Activated effector memory CD4-positive, alpha-beta T cell treated with anti-CD3 and anti-CD28 coated beads, Interleukin-2, amount 50 U/mL, for 16 hours (primary cell): ENCODE measurements at places on chromosomes 6 and 20.
A peak's percentile ranks its signal among the peaks of the same experiment; 100 is the strongest.

GRCh38 chr20:38139977-38140753 is 24.9 kb downstream of the TGM2 start:
- DNase-seq, result no peak

- DNase-seq, result no peak
Observed at GRCh38 chr20:2804852-2805688, 4.6 kb upstream of the CPXM1 start.

DNA sequence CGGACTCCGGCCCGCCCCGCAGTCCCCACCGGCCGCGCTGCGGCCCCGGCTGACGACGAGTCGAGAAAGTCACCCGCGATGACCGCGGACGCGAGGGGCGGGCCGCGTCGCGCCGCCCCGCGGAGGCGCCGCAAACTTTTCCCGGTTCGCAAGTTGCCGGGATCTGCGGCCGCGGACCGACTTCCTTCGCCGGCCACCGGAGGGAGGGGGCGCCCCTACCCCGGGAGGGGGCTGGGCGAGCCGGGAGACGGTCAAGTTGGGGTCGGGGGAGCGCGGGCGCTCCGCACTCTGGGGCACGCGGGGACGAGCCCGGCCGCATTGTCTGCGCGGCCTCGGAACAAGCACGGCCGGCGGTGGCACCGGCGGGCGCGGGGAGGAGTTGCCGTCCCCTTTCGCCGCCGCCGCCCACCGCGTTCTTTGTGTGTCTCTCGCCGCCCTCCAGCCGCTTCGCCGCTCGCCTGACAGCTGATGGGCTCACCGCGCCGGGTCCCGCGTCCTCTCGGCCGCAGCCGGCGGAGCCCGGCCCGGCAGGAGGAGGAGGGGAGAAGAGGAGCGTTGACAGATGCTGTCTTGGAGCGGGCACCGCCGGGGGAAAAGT is 131.6 kb downstream of the OGFRL1 start:
- DNase-seq, result no peak

- DNase-seq, result no peak
Observed at GRCh38 chr6:82145926-82146452, 101.6 kb downstream of the IBTK start.

DNA sequence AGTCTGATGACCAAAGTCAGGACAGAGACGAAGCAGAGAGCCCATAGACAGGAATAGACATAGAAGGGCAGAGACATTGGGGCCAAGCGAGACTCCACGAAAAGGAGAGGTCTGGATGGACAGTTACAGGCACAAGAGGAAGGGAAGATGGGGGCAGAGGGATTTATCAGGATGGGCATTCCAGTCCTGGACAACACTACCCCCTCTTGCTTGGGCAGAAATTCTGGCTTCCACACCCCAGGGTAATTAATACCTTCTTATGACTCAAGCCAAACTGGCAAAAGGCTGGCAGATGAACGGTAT is 82.2 kb upstream of the MAFB start:
- DNase-seq, result no peak

- no peak for DNase-seq
Observed at GRCh38 chr6:89209457-89209856, 7.7 kb downstream of the GABRR1 start.

GRCh38 chr20:33914919-33915318 is 78.8 kb upstream of the RALY start:
- DNase-seq, result peak; percentile 64

DNA sequence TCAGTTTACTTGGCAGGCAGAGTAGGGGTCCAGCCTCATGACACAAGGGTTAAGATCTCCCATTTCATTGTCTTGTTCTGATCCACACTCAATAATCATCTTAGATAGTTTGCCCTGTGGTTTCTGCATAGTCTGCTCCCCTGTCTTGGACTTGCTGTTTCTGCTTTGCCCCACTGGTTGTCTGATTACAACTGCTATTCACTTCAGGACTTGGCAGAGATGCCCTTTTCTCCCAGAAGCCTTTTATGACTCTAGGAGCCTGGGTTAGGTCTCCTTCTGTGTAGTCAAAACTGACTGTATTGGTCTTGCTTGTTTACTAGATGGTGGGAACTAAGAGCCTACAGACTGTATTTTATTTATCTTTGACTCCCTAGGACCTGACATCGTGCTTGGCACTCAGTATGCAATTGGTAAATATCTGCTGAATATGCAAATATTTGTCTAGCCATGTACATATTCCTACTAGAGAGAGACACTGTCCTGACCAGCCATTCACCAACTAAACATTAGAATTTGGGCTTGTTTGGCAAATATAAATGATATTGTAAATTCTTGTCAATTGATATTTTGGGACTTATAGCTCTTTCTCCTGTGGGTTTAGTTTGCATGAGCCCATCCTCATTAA is 165.9 kb upstream of the KCNK16 start:
- no peak for DNase-seq

DNA sequence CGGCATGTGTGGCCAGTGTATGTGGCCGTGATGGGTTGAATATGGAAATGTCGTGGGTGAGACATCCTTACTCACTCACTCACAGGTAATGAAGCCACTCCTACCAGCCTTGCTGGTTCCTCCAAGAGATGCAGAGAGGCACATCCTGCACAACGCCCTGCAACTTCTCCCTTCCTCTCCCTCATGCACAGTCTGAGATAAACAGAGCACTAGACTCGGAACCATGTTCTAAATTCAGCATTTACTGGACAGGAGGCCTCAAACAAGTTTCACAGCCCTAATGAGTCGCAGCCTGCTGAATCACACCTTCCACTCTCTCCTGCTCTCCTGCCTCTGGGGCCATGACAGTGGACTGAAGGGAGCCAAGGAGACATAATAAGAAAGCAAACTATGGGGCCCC is 91.2 kb downstream of the ISM1 start:
- DNase-seq, result no peak

GRCh38 chr6:67683960-67684359 is 951.1 kb upstream of the ADGRB3 start:
- DNase-seq, result no peak

DNA sequence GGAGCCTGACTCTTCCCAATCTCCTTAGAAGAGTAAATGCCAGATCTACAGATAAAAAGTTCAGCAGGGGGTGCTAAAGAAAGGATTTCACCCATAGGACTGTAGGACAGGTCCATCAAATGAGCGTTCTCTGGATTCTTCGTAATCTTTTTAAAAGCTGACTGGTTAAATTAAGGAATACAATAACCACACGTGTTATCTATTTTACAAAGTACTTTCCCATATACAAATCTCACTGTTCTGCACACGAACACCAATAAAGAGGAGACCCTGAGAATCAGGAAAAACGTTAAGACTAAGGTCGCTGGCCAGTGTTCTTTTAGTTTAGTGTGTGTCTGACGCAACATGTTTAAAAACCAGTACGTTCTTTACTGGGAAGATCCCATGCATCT is 542 bp downstream of the TUBE1 start:
- DNase-seq, result no peak

DNA sequence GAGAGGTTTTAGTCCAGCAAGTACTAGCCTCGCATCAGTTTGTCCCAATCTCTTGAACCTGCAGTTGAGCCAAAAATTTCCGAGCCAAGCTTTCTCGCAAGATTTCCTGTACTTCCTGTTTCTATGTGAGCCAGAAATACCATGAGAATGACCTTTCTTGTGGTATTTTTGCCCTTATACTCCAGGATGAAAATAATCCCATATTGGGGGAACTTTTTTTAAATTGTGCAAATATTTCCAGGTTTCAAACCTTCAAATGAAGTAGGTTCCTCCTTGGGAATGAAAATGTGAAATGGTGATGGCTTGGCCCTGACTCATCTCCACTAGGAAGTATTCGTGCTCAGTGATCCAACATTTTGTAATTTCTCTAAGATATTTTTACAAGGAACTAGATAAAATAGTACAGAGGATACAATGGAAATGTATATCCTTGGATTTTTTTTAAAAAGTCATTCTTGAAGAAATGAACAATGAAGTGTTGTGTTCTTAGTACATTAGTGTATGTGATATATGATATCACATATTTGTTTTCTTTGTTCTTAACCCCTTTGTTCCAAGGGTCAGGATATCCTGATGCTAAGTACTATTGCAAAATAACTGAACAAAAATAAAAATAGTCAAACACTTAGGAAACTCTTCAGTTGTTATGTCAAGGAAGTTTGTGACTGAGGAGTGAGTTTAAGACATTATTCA is 184.0 kb downstream of the PDE7B start:
- no peak for DNase-seq

- DNase-seq, result no peak
Observed at GRCh38 chr6:119209452-119210205, 131.2 kb upstream of the FAM184A start.

DNA sequence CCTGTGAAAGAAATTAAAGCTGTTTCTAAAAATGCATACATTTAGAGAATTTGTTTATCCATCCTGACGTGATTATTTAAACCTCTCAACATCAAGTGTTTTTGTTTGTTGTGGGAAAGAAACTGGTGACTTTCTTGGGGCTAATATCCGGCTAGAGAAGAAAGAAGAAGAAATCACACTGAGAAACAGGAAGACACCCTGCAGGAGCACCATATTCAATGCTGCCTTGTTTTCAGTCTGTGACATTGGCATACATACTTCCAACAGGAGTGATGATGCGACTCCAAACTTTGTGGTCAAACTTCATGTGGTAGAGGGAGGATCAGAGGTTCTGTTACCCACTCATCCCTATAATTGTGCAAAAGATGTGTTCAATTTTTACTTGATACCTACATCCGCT is 997.6 kb upstream of the CITED2 start:
- no peak for DNase-seq

DNA sequence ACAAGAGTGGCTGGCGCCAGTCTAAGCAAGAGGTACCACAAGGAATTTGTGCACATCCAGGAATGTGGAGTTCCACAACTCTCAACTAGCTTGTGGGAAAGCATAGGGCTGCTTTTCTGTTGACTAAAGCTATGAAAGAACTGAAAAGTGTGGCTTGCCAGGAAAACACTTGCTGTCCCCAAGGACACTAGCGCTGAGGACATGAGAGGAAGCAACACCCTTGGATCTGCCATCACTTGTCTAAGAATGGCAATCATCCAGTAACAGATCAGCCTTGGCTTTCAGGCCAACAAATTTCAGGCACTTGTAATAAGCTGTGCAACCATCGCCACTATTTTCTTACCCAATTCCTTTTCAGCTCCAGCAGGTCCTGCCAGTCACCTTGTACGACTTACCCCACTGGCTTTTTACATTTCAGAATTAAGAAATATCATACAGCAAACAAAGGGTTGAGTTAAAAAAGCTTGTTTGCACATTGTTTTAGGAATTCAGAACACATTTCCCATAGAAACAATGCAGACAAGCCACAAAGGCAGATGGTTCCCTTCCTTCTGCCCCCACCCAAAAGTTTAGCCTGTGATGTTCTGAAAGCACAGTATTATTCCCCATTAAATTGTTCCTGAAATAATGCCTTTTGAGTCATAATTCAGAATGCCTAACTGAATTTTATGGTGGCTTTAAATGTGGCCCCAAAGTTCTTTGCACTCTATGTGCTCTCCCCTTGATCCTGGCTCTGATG is 57.9 kb upstream of the SSTR4 start:
- no peak for DNase-seq

GRCh38 chr6:161487694-161488093 is 213.8 kb upstream of the AGPAT4 start:
- no peak for DNase-seq

DNA sequence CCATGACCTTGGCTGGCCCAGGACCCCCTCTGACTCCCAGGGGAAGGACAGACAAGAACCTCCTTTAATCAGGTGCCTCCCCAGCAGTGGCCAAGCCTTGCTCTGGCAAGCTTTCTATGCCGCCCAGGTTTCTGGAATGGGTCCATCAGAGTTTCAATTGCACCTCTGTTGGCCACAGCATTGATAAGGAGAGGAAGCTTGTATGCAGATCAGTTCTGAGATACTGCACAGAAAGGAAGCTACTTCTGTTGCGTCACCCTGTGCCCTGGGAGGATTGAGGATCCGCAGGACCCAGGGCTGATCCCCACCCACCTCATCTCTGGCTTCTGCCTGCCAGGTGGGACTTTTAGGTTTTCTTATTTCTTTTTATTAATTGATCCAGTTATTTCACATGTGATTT is 167.2 kb downstream of the TFAP2C start:
- no peak for DNase-seq

DNA sequence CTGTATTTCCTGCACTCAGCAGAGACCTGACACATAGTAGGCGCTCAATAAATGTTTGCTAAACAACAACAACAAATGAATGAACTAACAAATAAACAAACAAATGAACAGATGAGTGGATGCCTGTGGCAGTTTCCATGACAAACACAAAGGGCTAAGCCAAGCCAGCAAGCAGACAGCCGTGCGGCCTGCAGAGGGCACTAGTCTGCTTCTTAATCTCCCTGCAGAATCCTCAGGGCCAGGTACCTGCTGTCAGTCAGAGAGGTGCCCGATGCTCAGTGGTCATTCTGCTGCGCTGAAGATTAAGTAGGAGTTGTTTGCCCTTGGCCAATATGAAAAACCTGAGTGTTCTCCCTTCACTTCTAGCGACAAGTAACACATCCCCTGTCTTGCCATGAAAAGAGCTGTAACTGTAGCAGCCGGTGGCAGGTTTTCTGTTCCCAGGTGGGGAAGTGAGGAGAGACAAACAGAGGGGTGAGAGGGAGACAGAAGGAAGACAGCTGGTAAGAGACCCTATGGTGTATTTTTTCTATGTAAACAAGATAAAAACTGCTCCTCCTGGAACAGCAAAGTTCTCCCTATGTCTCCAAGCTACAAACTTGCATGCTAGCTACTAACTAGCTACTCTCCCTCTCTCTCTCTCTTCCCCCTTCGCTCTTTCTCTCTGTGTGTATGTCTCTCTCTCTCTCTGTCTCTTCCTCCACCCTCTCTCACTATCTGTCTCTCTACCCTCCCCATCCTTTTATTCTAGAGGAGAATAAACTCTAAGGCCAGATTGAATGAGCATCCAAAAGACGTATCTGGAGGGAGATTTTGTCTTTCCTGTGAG is at the start of gene MC3R:
Gene MC3R (plus strand): TSS at position 779 of the 829 bp plus-strand sequence. CDS start 112 bp downstream, outside the sequence.
- peak; percentile 76 for DNase-seq

- DNase-seq, result no peak
Observed at GRCh38 chr20:43827940-43828562, 86.6 kb upstream of the TOX2 start.

- peak; percentile 30 for DNase-seq
Observed at GRCh38 chr20:63087236-63087871, 80.6 kb upstream of the BHLHE23 start.

GRCh38 chr20:57310821-57311514 is 18.6 kb upstream of the SPO11 start:
- DNase-seq, result no peak

DNA sequence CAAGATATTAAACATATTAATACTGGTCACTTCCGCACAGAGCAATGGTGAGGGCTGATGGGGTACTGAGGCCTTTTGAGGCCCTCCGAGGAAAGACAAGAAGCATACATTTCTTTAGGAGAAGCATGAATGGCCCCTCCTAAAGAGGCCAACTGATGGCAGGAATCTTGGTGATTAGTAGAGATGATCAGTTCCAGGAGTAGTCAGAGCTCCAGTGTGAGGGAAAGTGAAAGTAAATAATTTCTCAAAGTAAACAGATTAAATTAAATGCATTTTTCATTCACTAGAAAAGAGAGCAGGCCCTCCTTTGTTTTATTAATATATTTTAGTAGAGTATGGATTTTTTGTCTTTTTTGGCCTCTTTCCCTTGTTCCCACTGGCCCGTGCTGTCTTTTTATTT is 38.2 kb downstream of the NOX3 start:
- no peak for DNase-seq

- DNase-seq, result no peak
Observed at GRCh38 chr6:160130729-160131484, 9.3 kb downstream of the SLC22A1 start.

GRCh38 chr6:15317934-15318902 is 72.3 kb downstream of the JARID2 start:
- no peak for DNase-seq
